ENCODE measurements at places on chromosomes 3 and 15. TPM values are rescaled to one million over a fixed set of nuclear protein-coding genes. Genes with fewer than 3 reads are reported as not detected.

- no peak overlapping the region for H3K4me3 ChIP-seq
- no peaks in the 10 kb centered on the region for H3K4me1 ChIP-seq
- H3K27ac ChIP-seq: no peak overlapping the region
- H3K27me3 ChIP-seq: no peaks in the 10 kb centered on the region
- DNase-seq: no peak
Measured at GRCh38 chr15:37967788-37968187, 33.3 kb downstream of the TMCO5A start.

DNA sequence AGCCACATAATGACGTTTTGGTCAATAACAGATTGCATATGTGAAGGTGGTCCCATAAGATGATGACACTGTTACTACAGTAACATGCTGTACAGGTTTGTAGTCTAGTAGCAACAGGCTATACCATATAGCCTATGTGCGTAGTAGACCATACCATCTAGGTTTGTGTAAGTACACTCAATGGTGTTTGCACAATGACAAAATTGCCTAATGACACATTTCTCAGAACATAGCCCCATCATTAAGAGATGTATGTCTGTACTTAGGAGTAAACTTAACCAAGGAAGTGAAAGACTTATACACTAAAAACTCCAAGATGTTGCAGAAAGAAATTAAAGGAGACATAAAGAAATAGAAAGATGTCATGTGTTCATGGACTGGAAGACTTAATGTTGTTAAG, 66.2 kb downstream of the RPLP1 start:
- no peaks in the 10 kb centered on the region for H3K36me3 ChIP-seq
- H3K27me3 ChIP-seq: no peaks in the 10 kb centered on the region
- no peak overlapping the region for H3K27ac ChIP-seq
- no peaks in the 10 kb centered on the region for H3K4me1 ChIP-seq

DNA sequence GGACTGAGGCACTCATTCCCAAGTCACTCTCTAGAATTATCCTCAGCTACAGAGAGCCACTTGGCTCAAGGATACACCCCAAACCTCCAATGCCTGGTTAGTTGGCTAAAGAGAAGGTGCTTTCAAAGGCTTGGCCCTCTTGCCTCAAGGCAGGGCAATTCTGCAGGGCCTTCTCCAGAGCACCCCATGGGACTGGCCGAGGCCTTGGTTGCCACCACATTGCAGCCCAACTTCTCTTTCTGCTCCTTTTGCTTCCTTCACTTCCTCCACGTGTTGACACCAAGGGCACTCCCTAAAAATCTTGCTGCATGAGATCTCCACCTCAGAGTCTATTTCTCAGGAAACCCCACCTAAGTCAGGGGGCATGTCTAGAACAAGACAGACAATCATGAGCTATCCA, 36.7 kb downstream of the MEGF11 start:
- H3K4me1 ChIP-seq: no peaks in the 10 kb centered on the region
- peaks cover 16% of the 10 kb centered on the region for H3K27me3 ChIP-seq
- H3K36me3 ChIP-seq: no peaks in the 10 kb centered on the region
- DNase-seq: no peak
- H3K27ac ChIP-seq: no peak overlapping the region
- H3K4me3 ChIP-seq: no peak overlapping the region

- peak; percentile 80 for DNase-seq
- H3K4me3 ChIP-seq: no peak overlapping the region
- peaks cover 4% of the 10 kb centered on the region for H3K36me3 ChIP-seq
- H3K27me3 ChIP-seq: no peaks in the 10 kb centered on the region
Measured at GRCh38 chr3:51242939-51243338, 142.2 kb upstream of the MANF start.

DNA sequence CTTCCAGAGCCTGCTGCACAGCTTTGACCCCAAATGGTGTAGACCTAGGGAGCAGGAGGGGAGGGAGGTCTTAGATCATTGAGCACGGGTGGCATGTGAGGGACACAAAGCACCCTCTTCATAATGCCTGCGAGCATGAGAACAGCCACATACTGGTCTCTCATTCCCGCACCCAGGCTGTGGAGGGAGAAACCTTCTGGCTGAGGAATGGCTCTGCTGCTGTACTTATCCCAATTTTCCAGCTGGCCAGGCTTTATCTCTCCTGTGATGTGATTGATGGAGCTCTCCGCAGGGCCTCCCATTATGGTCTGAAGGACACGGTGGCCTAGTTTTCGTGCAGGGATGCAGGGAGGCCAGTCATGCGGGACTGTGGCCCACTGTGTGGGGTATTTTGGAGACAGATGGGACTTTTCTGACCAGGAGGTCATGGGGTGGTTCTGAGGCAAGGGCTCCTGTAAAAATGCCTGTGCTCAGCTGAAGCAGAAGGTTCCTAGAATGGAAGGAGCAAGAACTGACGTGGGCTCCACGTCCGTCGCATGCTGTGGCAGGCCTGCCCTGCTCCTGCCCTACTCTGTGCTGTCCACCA, 251.5 kb downstream of the PLCL2 start:
- no peak for DNase-seq
- no peak overlapping the region for H3K27ac ChIP-seq
- H3K4me3 ChIP-seq: no peak overlapping the region
- no peaks in the 10 kb centered on the region for H3K36me3 ChIP-seq
- no peaks in the 10 kb centered on the region for H3K4me1 ChIP-seq

DNA sequence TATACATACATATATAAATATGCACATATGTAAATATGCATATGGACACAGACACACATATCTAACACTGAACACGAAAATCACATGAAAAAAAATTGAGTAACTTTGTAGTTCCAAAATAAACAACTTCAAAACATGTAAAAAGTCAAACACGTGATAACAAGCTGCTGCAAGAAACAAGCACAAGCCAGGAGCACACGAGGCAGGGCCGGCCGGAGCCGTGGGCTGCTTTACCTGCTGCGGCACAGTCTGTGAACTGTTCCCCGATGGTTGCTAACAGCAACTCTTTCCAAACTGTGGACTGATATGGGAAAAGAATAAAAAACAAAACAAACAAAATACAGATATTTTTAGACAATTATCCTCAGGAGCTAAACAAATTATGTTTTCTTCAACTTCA, 31.6 kb downstream of the EIF4E3 start:
- H3K36me3 ChIP-seq: no peaks in the 10 kb centered on the region
- no peak overlapping the region for H3K4me3 ChIP-seq
- H3K27ac ChIP-seq: peak overlapping the region; percentile 71
- no peaks in the 10 kb centered on the region for H3K27me3 ChIP-seq
- no peak for DNase-seq

DNA sequence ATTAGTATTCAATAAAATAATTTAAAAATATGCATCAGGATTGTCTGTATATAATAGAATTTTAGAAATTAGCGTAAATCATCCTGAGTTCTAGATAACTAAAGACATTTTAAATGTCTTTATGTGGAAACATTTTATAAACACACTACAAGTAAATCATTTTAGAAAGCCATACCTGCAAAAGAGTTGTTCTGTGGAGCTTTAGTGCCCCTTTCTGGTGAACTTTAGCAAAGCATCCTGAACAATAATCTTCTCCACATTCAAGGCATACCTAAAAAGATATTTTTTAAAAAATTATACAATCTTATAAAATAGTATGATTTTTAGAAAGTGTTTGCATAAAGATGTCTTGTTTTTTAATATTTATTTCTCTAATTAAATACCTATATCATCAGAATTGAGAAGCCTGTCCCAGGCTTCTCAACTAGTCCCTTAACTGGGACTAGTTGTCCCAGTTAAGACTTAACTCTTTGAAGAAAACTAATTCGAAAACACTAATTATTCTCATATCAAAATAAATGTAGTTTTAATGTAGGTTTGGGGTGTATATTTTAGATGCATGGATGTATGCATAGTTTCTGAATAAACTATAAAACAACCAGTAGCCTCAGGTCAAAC, 29.7 kb downstream of the ZBBX start:
- no peaks in the 10 kb centered on the region for H3K36me3 ChIP-seq
- no peaks in the 10 kb centered on the region for H3K27me3 ChIP-seq
- no peaks in the 10 kb centered on the region for H3K4me1 ChIP-seq

DNA sequence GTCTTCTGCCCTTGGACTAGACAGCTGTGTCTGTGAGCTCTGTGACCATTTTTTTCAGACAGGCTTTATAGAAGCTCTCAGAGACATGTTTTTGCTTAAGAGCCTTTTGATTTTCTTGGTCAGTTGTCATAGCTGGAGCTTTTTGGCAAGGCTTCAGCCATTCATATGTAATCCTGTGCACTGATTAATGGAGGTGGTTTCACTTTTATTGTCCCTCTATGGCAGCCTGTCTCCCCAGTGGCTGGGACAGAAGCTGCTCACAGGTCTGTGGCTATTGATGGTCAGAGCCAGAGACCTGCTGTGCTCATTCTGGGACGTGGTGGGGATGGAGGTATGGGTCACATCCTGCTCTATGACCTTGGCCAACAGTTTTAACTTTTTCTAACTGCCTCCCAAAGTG, 226.6 kb upstream of the LRRFIP2 start:
- peaks cover 18% of the 10 kb centered on the region for H3K36me3 ChIP-seq
- no peak overlapping the region for H3K4me3 ChIP-seq
- no peaks in the 10 kb centered on the region for H3K27me3 ChIP-seq
- H3K27ac ChIP-seq: no peak overlapping the region
- H3K4me1 ChIP-seq: no peaks in the 10 kb centered on the region

- no peak for DNase-seq
- H3K4me3 ChIP-seq: no peak overlapping the region
- no peak overlapping the region for H3K27ac ChIP-seq
Measured at GRCh38 chr3:137110392-137110996, 152.7 kb downstream of the IL20RB start.

DNA sequence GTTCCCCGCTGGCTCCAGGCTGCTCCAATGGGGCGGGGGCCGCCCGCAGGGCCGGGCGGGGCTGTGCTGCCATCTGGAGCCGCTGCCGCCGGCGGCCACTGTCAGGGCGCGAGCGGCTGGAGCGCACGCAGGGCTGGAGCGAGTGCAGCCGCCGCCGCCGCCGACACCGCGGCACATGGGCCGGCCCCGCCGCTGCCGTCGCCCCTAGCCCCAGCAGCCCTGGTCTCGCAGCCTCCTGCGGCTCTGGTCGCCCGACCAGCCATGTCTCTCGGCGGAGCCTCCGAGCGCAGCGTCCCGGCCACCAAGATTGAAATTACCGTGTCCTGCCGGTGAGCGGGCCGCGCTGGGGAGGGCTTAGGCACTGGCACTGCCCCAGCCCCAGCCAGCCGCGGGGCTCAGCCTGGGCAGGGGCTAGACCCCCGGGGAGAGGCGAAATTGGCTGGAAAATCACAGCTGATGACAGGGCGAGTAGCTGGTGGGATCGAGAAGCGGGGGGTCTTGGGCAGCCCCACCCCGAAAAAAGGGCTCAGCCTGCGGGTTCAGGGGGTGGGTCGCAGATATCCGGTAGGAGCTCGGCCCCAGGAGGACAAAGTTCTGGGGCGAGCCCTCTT, at the start of gene CPNE9:
Gene CPNE9 (plus strand): TSS at position 98 of the 611 bp plus-strand sequence. CDS start 164 bp downstream, at position 262.
- H3K4me1 ChIP-seq: peaks cover 20% of the 10 kb centered on the region
- peaks cover 21% of the 10 kb centered on the region for H3K36me3 ChIP-seq
- peak within 1 kb of the TSS; percentile 36 for H3K4me3 ChIP-seq
- no peak for DNase-seq

GRCh38 chr3:46423588-46423987, 16.5 kb downstream of the CCRL2 start:
- no peak overlapping the region for H3K4me3 ChIP-seq
- no peak for DNase-seq
- H3K4me1 ChIP-seq: no peaks in the 10 kb centered on the region
- H3K27ac ChIP-seq: no peak overlapping the region
- H3K27me3 ChIP-seq: no peaks in the 10 kb centered on the region

DNA sequence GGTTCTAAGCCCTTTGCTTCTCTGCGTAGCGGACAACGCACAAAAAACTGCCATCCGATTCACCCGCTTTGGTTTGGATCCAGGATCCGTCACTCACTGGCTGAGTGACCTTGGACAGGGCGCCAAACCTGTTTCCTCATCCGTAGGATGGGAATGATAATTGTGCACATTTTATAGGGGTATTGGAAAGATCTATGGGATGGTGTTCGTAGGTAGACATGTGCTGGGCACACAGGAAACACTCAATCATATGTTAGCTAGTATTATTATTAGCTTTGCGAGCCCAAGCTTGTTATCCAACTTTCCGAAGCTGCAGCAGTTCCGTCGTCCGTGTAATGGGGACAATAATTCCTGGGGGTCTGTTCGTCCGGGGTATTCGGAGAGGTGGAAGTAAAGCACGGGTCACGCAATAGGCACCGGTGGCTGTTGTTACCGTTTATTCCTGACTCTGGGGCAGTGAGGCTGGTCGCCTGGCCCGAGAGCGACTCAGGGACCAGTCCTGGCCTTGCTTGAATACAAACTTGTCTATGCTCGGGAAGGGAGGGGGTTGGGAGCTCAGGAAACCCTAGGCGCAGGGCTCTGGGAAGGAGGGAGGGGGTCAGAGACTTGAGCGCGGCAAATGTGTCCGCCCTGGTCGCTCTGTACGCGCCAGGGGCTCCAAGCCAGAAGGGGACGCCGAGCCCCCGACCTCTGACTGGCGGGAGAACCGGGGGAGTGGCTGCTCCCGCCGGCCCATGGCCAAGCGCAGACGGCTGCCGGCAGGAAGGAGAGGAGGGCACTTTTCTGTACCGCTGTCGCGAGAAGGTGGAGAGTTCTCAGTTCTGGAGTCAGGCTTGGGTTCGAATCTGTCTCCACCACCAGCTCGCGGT, 1.3 kb downstream of the SPSB4 start:
- H3K36me3 ChIP-seq: no peaks in the 10 kb centered on the region
- peak overlapping the region; percentile 61 for H3K4me3 ChIP-seq
- peak; percentile 87 for DNase-seq
- H3K4me1 ChIP-seq: peaks cover 28% of the 10 kb centered on the region
- peaks cover 6% of the 10 kb centered on the region for H3K27me3 ChIP-seq

DNA sequence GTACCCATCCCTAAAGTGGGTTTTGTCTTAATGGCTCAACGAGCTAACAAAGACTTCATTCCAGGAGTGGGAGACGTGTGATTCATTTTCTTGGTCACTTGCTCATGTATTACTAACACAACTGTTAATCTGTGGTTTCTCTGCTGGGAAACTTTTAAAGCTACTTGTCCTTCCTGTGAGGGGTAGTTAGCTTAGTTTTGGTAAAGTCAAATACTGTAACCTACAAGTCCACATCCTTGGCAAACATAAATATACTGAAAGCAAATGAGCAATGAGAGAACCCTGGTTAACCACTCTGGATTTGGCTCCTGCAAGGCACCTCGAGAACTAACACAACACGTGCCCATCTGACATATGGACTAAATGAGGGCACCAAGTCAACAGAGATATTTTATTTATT, 19.9 kb downstream of the NOX5 start:
- no peak for DNase-seq
- no peak overlapping the region for H3K27ac ChIP-seq
- H3K4me3 ChIP-seq: no peak overlapping the region
- no peaks in the 10 kb centered on the region for H3K36me3 ChIP-seq

GRCh38 chr15:70437882-70438451, 325.4 kb downstream of the UACA start:
- no peak overlapping the region for H3K27ac ChIP-seq
- DNase-seq: no peak
- peaks cover 4% of the 10 kb centered on the region for H3K4me1 ChIP-seq
- H3K27me3 ChIP-seq: no peaks in the 10 kb centered on the region
- no peak overlapping the region for H3K4me3 ChIP-seq

Gene LSAMP
- total RNA-seq: 1.6 TPM

Gene CCR3
- total RNA-seq: not detected

Gene MKRN3
- total RNA-seq: 0.46 TPM

Gene GLT8D1
- total RNA-seq: 40.3 TPM

Gene CKMT1B
- total RNA-seq: 0.42 TPM

Gene PLSCR5
- total RNA-seq: not detected

Gene GOLGA8S
- total RNA-seq: not detected

Measured in esophagus muscularis mucosa (tissue), 4 donors.